Stimulated activated CD8-positive, alpha-beta memory T cell treated with anti-CD3 and anti-CD28 coated beads, Interleukin-2, amount 100 ng/mL, for 1 hour (primary cell): ENCODE measurements at places on chromosomes 6 and 20.
A peak's percentile ranks its signal among the peaks of the same experiment; 100 is the strongest.

- DNase-seq: no peak
These were observed 106.7 kb upstream of the CNKSR3 start for GRCh38 chr6:154617175-154617574.

- DNase-seq: no peak
These were observed 7.4 kb upstream of the SPDEF start for GRCh38 chr6:34563513-34563870.

GRCh38 chr20:19341348-19342053, 129.1 kb downstream of the SLC24A3 start:
- DNase-seq: no peak

DNA sequence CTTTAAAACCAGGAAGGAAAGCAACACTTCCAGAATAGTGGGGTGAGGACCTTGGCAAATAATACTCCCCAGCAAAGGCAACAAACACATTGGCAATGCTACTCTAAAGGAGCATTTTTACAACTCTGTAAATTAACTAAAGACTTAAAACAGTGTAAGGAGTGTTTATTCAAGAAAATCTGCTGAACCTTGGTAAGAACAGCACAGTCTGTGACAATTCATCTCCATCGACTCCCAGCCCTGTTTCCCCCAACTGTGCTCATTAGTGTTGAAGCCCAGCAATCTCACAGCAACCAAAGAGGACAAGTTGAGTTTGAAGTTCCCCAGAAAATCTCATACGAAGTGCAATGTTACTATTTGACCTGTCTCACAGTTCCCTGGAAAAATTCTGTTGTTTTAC, 884.9 kb downstream of the C6orf118 start:
- DNase-seq: no peak

- DNase-seq: no peak
These were observed 48.2 kb downstream of the STX7 start for GRCh38 chr6:132464538-132465256.

GRCh38 chr6:22476811-22477390, 92.5 kb upstream of the HDGFL1 start:
- DNase-seq: no peak

DNA sequence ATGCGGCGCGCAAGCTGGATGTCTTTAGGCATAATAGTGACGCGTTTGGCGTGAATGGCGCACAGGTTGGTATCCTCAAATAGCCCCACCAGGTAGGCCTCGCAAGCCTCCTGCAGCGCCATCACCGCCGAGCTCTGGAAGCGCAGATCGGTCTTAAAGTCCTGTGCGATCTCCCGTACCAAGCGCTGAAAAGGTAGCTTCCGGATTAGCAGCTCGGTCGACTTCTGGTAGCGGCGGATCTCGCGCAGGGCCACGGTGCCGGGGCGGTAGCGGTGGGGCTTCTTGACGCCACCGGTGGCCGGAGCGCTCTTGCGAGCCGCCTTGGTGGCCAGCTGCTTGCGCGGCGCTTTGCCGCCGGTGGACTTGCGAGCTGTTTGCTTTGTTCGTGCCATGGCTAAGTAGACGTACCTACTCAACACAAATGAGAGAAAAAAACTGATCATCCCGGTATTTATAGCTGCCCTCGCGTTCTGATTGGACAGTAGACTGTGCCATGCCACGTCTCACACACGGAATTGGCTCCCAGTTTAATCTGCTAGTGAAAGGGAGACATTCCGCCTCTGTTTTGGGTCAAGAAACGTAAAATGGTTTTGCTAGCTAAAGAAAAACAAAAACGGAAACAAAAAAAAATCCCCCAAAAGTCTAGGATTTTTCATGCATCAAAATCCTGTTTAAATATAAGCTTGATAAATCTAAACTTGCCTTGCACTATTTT, 40.1 kb downstream of the OR2B2 start:
- peak; percentile 71 for DNase-seq

- no peak for DNase-seq
These were observed 298.2 kb upstream of the MARCKS start for GRCh38 chr6:113558966-113559365.

DNA sequence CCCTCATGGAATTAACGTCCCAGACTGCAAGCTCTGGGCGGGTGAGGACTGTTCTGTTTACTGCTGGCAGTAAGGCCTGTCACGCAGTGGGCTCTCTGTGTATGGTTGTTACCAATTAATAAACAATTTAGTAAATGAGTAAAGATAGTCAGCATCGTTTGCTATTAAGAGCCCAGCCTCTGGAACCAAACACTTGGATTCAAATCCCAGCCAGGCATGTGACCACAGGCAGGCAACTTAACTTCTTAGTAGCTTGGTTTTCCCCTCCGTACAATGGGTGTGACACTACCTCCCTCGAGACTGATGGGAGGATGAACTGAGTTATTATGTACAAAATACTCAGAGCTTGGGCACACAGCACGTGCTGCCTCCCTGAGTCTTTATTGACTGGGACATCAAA, 137.7 kb upstream of the ARMC2 start:
- DNase-seq: no peak

- DNase-seq: no peak
These were observed 18.1 kb upstream of the SFT2D1 start for GRCh38 chr6:166360243-166361076.

- DNase-seq: no peak
These were observed 16.3 kb downstream of the LRP11 start for GRCh38 chr6:149847939-149848267.

- peak; percentile 42 for DNase-seq
These were observed 3.1 kb downstream of the MTCL3 start for GRCh38 chr6:127515794-127516661.

GRCh38 chr6:20706939-20707485, 172.8 kb downstream of the CDKAL1 start:
- no peak for DNase-seq

GRCh38 chr20:26207237-26207966, 510.7 kb upstream of the ZNF337 start:
- no peak for DNase-seq

DNA sequence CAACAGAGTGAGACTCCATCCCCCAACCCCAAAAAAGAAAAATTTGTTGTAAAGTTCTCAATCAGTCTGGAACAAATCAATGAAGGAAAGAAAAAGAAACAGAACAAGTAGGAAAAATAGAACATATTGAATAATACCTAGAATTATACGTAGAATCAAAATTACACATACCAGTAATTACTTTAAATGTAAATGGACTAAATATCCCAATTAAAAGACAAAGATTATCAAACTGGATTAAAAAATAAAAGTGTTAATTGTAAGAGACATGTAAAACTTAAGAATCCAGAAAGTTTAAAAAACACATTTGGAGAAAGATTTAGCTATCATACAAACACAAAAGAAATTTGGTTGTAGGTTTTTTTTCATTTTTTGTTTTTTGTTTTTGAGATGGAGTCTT, 12.3 kb upstream of the CDYL start:
- no peak for DNase-seq

DNA sequence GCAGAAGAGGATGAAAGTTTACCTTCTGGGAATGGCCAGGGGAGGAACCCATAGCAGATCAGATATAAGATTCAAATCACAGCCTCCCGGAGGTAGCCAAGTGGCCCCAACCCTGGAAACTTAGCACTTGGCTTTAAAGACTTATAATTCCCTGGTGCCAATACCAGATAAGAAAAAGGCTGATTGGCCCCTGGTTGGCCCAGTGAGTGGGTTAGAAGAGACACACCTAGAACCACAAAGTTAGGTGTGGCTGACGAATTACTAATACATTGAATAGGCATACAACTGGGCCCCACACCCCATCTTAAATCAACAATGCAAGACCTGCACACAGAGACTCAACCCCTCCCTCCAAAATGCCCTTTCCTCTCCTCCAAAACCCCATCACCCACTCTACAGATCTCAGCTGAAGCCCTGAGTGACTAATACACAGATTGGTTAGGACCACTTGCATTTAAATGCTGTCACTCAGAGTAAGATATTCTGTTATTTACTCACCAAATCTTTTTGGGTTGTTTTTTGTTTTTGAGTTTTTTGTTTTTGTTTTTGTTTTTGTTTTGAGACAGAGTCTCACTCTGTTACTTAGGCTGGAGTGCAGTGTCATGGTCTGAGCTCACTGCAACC, 315.4 kb upstream of the JARID2 start:
- no peak for DNase-seq

- DNase-seq: no peak
These were observed 689.3 kb downstream of the HACE1 start for GRCh38 chr6:104170401-104170800.

DNA sequence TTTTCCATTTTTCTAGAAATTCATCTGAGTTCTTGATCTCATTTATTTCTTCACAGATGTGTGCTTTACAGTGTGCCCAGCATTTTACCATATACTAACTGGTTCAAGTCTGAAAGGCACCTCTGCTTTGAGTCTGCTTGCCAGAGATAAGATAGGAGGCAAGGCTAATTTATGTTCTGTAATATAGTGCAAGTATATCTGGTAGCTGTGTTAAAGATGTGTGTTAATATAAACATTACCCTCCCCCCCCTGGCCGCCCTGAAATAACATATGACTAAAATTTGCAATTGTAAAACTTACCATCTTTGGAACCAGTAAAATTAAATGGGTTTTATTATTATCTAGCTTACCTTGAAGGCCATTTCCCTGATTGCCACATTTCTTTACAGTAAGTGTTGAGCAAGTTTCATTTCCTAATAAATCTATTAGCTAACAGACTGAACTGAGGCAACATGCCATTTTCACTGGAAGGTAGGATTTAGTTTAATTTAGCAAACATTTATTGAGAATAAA, 2.7 kb downstream of the FBXO9 start:
- DNase-seq: no peak

- DNase-seq: no peak
These were observed 301.0 kb downstream of the FARS2 start for GRCh38 chr6:5562277-5562676.

- DNase-seq: no peak
These were observed 81.6 kb upstream of the OPRM1 start for GRCh38 chr6:153957394-153957793.

- no peak for DNase-seq
These were observed 13.6 kb downstream of the STMND1 start for GRCh38 chr6:17115251-17116116.

- no peak for DNase-seq
These were observed 13.5 kb downstream of the IL22RA2 start for GRCh38 chr6:137159912-137160311.

GRCh38 chr6:13485923-13486562, 1.4 kb downstream of the GFOD1 start:
- DNase-seq: no peak

DNA sequence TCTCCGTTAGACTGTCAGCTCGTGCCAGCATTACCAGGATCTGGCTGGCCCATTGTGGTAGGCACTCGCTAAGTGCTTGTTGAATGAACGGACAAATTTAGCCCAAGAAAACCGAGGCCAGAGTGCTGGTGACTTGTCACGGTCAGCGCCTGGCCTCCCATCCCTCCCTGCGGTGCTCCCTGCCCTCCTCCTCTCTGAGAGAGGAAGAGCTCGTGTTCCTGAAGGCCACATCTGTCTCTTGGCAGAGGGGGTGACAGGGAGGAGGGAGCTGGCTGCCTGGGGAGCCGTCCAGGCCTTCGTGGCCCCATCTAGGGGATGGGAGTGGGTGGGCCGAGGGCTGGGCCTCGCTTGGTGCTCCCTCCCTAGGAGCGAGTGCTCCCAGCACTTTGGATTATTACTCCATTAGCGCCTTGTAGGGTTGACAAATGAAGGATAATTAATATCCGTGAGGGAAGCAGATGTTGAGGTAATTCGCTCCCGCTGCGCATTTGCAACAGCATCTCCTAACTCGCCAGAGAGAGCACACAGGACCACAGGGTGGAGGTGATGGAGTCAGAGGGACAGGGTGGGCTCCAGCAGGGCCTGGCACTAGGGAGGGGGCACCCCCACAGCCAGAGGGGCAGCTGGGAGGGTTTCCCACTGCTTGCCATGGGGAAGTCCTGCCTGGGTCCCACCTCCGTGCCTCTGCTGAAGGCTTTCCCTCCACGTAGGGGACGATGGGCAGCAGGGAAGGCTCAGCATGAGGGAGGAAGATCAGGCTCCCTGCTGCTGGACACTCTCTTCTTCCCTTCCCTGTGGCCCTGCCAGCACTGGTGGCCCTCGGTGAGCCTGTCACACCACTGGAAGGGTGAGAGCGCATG, 37.0 kb downstream of the VSTM2L start:
- no peak for DNase-seq

DNA sequence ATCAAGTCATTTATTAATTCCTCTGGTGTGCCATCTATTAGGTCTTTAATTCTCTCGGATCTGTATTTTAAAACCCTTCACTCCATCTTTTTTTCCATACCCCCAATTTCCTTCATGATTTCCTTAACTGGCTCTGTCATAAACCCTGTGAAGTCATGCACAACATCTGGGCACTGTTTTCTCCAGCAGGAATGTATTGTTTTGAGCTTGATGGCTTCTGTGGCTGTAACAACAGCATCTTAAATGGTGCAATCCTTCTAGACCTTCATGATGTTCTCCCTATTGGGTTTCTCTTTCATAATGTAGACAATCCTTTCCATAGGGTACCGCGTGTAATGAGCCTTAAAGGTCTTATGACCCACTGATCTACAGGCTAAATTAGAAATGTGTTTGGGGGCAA, 29.0 kb downstream of the CDK19 start:
- no peak for DNase-seq

DNA sequence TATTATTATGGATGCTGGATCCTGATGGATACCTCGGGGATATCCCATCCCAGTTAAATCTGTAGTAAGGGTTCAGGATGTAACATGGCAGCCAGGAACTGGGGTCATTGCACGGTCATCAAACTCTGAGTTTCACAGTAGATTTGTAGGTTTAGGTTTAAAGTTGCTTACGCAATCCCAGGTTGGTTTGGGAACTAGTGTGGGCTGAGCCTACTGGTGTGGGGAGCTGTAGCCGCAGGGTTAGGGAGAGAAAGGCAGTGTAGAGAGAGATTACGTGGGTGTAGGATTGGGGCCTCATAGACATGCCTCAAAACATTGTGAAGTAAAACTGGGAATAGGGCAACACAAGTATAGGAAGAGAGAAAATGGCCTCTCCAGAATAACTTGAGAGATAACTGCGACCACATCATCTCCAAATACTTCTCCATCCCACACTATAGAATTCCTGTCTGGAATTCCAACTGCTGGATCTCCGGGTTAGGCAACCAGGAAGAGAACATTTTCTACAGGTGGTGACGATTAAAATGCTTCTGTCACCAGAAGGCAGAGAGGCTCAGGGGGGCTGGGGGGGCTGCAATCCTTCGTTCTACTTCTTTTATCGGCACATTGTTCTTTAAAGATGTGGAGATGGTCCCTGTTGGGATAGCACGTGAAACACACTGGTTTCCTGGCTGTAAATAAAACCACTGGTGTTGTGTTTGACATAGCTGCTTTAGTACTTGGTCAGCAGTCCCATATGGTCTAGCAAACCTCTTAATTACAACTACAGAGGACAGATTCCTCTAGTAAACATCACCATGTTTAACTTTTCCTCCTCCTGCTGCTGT, 44.9 kb upstream of the TMEM170B start:
- no peak for DNase-seq

- DNase-seq: no peak
These were observed 7.5 kb downstream of the CCM2L start for GRCh38 chr20:32017711-32018251.

GRCh38 chr6:25984265-25984664, 21.7 kb downstream of the TRIM38 start:
- no peak for DNase-seq

- no peak for DNase-seq
These were observed 49.0 kb downstream of the COL11A2 start for GRCh38 chr6:33143113-33143770.
